ENCODE measurements at places on chromosomes 2 and 18.

- no peaks in the 10 kb centered on the region for H3K36me3 ChIP-seq
- peaks cover 19% of the 10 kb centered on the region for H3K4me1 ChIP-seq
- no peaks in the 10 kb centered on the region for H3K27me3 ChIP-seq
- peak overlapping the region; percentile 77 for H3K27ac ChIP-seq
- H3K4me3 ChIP-seq: no peak overlapping the region
- DNase-seq: peak; percentile 83
Measured at GRCh38 chr2:100197631-100198153, 55.3 kb upstream of the AFF3 start.

- no peak overlapping the region for H3K4me3 ChIP-seq
- H3K27ac ChIP-seq: no peak overlapping the region
- no peaks in the 10 kb centered on the region for H3K36me3 ChIP-seq
- no peak for DNase-seq
- H3K27me3 ChIP-seq: no peaks in the 10 kb centered on the region
Measured at GRCh38 chr2:5453220-5454050, 238.7 kb upstream of the SOX11 start.

GRCh38 chr2:169275696-169276444 lies 86.5 kb downstream of the LRP2 start:
- H3K27me3 ChIP-seq: no peaks in the 10 kb centered on the region
- no peak overlapping the region for H3K27ac ChIP-seq
- no peak overlapping the region for H3K4me3 ChIP-seq
- no peaks in the 10 kb centered on the region for H3K36me3 ChIP-seq
- no peak for DNase-seq
- no peaks in the 10 kb centered on the region for H3K4me1 ChIP-seq

DNA sequence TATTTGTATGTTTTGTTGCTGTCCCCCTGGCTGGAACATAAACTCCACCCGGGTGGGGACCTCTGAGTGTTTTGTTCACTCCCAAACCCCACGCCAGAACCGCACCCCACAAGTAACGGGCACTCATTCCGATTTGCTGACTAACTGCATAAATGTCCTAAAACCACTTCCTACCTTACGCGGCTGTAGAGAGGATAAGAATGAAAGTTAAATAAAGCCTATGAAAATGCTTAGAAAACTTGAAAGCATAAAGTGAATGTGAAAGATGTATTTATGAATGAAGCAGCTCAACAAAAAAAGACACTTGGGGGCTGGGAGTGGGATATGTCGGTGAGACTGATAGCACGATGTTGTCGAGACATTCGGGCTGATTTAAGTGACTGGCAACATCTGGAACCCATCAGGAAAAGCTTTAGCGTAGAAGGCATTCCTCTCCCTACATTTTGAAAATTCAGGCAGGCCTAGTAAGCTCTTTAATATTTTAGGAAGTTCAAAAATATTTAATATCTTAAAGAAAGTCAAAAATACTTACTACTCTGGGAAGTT lies 206.7 kb downstream of the SH3RF3 start:
- no peaks in the 10 kb centered on the region for H3K27me3 ChIP-seq
- H3K4me1 ChIP-seq: peaks cover 15% of the 10 kb centered on the region
- H3K36me3 ChIP-seq: no peaks in the 10 kb centered on the region
- no peak overlapping the region for H3K4me3 ChIP-seq
- no peak for DNase-seq

DNA sequence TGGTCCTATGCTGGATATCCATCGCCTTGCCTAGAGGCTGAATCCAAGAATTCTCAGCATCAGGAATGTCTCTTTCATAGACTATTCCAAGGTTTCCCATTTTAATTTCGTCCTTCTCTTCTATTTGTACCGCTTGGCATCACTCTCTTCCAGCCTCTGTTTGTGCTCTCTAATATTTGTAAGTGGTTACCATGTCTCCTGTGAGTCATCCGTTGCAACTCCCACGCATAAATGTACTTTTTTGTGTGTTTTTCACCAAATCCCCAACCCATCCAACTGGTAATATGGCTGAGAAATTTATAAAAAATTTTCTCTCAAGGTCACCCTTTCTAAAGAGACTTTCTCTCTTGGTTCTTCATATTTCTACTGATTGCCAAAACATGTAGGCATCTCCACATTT lies 21.8 kb downstream of the COLEC12 start:
- H3K4me3 ChIP-seq: no peak overlapping the region

DNA sequence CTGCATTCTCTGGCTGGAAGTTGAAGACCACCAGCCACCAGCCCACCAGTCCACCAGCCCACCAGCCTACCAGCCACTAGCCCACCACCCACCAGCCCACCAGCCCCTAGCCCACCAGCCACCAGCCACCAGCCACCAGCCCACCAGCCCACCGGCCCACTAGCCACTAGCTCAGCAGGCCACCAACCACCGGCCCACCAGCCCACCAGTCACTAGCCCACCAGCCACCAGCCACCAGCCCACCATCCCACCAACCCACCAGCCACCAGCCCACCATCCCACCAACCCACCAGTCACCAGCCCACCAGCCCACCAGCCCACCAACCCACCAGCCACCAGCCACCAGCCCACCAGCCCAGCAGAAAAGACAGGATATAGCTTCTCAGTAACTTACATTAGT lies 18.6 kb upstream of the TMEM131 start:
- H3K27me3 ChIP-seq: no peaks in the 10 kb centered on the region
- no peak overlapping the region for H3K27ac ChIP-seq
- H3K4me1 ChIP-seq: peaks cover 18% of the 10 kb centered on the region
- DNase-seq: no peak

- no peaks in the 10 kb centered on the region for H3K4me1 ChIP-seq
- no peak overlapping the region for H3K4me3 ChIP-seq
- H3K36me3 ChIP-seq: no peaks in the 10 kb centered on the region
- peak overlapping the region; percentile 21 for H3K27ac ChIP-seq
Measured at GRCh38 chr2:238928520-238929241, 80.8 kb downstream of the TWIST2 start.

Data from heart left ventricle (tissue), 16 donors.